ENCODE measurements at places on chromosomes 5 and 9.

- DNase-seq: no peak
Measured at GRCh38 chr5:87389296-87390034, 23.3 kb downstream of the CCNH start.

DNA sequence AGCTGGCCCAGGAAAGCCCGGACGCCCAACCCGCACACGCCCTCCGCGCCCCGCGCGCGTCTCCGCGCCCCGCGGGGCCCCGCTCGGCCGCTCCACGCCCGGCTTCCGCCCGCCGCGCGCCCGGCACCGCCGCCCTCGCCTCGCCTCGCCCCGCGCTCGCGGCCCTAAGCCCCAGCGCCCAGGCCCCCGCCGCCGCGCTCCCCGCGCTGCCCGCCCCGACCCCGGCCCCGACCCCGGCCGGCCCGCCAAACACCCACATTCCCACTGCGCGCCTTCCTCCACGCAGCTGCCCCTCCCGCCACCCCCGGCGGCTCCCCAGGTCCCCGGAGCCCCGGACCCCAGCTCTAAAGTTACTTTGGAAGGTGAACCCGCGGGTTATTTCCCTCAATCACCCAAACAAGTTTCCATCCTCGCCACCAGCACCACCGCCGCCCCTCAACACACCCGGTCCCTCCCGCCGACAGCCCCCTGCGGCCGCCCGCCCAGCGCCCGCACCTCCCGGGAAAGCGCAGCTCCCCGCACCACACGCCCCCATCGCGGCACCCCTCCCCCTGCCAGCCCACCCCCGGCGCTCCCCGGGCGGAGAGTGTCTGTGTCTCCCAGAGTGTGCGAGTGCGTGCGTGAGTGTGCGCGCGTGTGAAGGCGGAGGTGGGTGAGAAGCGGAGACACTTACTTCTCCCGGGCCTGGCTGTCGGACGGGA lies 439 bp downstream of the SSBP2 start:
- DNase-seq: no peak

DNA sequence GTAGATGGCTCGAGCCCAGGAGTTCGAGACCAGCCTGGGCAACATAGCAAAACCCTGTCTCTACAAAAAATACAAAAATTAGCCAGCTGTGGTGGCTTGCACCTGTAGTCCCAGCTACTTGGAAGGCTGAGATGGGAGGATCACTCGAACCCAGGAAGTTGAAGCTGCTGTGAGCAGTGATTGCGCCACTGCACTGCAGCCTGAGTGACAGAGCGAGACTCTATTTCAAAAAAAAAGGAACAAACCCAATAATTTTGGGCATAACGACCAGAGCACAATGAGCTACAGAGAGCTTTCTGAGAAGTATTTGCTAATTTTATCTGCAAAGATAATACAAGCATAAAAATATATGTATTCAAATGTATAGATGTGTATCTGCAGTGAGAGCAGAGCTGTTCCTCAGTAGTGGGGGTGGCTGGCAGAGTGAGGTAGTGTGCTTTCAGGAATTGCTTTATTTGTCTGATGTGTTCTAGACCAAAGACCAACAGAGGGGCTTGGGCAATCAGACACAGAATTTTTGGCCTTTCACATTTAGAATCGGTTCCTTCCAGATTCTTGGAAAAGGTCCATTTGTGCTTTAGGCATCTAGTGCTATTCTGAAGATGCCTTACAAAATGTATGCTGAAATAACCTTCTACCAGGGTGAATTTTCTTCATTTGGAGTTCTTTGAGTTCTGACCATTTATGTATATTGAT lies 5.2 kb downstream of the DOCK8 start:
- DNase-seq: no peak

- DNase-seq: peak; percentile 54
Measured at GRCh38 chr5:139633295-139634027, 14.7 kb upstream of the CXXC5 start.

GRCh38 chr9:132144708-132145365 lies 17.0 kb upstream of the NTNG2 start:
- DNase-seq: peak; percentile 81

GRCh38 chr5:168676501-168676900 lies 97.3 kb upstream of the PANK3 start:
- no peak for DNase-seq

DNA sequence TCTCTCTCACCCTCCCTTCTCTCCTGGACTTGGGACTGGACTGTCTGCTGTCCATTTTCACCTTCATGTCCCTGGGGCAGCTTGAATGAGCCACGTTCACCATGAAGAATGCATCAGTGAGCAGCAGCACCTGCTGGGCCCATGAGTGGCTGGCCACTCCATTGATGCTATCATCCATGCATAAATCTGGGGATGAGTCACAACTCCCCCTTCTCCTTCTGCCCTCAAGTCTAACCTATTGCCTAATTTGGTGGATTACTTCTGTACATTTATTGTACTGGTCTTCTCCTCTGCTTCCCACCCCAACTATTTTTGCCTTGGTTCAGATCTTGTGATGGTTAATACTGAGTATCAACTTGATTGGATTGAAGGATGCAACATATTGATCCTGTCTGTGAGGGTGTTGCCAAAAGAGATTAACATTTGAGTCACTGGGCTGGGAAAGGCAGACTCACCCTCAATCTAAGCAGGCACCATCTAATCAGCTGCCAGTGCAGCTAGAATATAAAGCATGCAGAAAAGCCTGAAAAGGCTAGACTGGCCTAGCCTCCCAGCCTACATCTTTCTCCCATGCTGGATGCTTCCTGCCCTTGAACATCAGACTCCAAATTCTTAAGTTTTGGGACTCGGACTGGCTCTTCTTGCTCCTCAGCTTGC lies 46.7 kb downstream of the GDNF start:
- no peak for DNase-seq
